ENCODE measurements at places on chromosomes 1 and 21. TPM values are rescaled to one million over a fixed set of nuclear protein-coding genes. Genes with fewer than 3 reads are reported as not detected.

GJC2 gene
- not detected for polyA plus RNA-seq

MTHFR gene
- polyA plus RNA-seq: 10.0 TPM

GRCh38 chr1:227487606-227488005 lies 75.8 kb upstream of the ZNF678 start:
- no peak for DNase-seq

BTG2 gene
- polyA plus RNA-seq: 138 TPM

DNA sequence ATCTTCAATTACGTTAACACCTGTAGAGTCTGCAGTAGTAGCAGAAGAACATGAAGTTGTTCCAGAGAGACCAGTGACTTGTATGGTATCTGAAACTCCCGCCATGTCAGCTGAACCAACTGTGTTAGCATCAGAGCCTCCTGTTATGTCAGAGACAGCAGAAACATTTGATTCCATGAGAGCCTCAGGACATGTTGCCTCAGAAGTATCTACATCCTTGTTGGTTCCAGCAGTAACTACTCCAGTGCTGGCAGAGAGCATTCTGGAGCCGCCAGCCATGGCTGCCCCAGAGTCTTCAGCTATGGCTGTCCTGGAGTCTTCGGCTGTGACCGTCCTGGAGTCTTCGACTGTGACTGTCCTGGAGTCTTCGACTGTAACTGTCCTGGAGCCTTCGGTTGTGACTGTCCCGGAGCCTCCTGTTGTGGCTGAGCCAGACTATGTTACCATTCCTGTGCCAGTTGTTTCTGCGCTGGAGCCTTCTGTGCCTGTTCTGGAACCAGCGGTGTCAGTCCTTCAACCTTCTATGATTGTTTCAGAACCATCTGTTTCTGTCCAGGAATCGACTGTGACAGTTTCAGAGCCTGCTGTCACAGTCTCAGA lies 10.3 kb downstream of the SON start:
- DNase-seq: no peak

MRAP gene
- not detected for polyA plus RNA-seq

- no peak for DNase-seq
These were observed 216.0 kb downstream of the DYRK1A start for GRCh38 chr21:37582590-37582989.

DNA sequence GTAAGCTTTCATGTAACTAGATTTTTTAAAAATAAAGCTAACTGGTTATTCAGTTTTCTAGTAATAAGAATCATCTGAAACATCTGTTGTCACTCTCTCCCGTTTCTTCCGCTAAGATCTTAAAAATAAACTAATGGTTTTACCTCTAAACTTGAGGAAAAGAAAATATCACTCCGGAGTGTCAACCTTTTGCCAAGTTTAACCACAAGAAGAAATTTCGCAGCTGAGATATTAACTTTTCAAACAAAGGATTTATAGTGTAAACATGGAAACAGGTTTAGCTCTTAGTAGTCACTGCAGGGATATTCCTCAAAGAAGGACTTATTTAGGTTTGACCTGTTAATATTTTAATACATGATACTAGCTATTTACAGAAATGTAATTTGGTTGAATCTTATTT lies 954.9 kb downstream of the ADGRL2 start:
- DNase-seq: no peak

CAPN8 gene
- not detected for polyA plus RNA-seq

- DNase-seq: no peak
These were observed 690.7 kb downstream of the NCAM2 start for GRCh38 chr21:21688889-21689288.

DNA sequence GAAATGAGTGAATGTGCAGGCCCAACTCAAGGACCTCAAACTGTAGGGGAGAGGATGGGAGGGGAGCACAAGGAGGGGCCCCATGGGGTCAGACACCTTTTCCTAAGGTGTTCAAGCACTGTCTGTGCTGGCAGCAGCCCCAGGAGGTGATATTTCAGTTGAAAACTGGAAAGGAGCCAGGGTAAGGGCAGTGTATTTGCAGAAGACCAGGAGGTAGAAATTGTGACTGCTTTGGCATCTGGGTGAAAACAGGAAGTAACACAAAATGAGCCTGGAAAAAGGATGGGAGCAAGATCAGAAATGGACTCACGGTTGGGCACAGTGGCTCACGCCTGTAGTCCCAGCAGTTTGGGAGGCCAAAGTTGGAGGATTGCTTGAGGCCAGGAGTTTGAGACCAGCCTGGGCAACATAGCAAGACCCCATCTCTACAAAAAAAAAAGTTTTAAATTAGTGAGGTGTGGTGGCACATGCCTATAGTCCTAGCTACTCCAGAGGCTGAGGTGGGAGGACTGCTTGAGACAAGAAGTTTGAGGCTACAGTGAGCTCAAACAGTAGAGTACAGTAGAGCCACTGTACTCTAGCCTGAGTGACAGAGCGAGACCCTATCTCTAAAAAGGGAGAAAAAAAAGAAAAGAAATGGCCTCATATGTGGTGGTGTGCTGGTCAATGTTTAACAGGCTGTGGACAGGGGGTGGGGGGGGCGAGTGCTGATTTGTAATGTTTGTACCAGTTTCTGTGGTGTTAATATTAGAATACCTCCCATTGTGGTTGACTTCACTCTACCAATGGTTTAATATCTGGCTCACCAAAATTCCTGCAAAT lies 76.2 kb upstream of the ANGPTL1 start:
- DNase-seq: no peak

NTMT2 gene
- not detected for polyA plus RNA-seq

LIN28A gene
- polyA plus RNA-seq: not detected

DNA sequence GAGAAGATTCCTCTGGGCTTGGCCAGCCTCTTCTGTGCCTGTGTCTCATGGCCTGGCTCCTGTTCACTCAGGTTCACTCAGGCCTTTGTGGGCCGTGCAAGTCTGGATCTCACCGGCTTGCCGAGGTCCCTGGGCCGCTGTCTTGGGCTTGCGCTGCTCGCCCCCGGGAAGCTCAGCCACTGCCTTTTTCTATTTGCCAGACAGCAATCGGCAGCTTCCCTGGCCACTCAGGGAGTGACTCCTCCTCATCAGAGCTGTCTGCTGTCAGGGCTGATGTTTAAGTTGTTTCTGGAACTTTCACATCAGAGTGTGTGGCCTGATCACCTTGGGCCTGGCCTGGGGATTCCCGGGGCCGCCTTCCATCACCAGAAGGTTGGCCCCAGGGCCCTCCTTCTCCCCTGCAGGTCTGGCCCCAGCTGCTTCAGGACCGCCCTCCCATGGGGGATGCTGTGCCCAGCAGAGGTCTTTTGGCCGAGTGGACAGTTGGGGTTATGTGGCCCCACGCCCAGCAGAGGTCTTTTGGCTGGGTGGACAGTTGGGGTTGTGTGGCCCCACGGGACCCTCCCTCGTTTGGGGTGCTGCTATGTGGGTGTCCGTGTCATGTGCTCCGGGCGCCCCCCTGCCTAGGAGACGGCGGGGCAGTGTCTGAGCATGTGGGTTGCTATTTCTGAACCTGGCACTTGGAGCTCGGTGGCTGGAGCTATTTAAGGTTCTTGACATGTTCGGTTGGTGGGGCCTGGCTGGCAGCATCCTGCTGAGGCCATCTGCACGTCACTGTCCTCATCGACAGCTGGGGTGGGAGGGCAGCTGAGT lies 12.5 kb downstream of the SLX9 start:
- no peak for DNase-seq

RGL1 gene
- polyA plus RNA-seq: 0.97 TPM

- DNase-seq: peak; percentile 80
These were observed 14.4 kb downstream of the CELSR2 start for GRCh38 chr1:109263597-109264378.

AMPD1 gene
- not detected for polyA plus RNA-seq
